Mammary epithelial cell (primary cell): ENCODE measurements at places on chromosomes 4 and X. TPM values are rescaled to one million over a fixed set of nuclear protein-coding genes. Genes with fewer than 3 reads are reported as not detected.

SUPT20HL1 gene
- polyA plus RNA-seq = not detected

TLR2 gene
- 14.8 TPM for polyA plus RNA-seq

SLC34A2 gene
- 0.08 TPM for polyA plus RNA-seq

PGRMC2 gene
- 10.7 TPM for polyA plus RNA-seq

MAGEE1 gene
- 0.95 TPM for polyA plus RNA-seq

TEX11 gene
- not detected for polyA plus RNA-seq

ARHGAP36 gene
- not detected for polyA plus RNA-seq

BEX2 gene
- polyA plus RNA-seq = 4.7 TPM

ADRA2C gene
- polyA plus RNA-seq = 0.03 TPM

TRIM60 gene
- polyA plus RNA-seq = not detected
